DMS 273 treated with DMSO at 0.1 percent for 48 hours (cell line): ENCODE measurements at places on chromosomes 2 and 18.
A peak's percentile ranks its signal among the peaks of the same experiment; 100 is the strongest.

DNA sequence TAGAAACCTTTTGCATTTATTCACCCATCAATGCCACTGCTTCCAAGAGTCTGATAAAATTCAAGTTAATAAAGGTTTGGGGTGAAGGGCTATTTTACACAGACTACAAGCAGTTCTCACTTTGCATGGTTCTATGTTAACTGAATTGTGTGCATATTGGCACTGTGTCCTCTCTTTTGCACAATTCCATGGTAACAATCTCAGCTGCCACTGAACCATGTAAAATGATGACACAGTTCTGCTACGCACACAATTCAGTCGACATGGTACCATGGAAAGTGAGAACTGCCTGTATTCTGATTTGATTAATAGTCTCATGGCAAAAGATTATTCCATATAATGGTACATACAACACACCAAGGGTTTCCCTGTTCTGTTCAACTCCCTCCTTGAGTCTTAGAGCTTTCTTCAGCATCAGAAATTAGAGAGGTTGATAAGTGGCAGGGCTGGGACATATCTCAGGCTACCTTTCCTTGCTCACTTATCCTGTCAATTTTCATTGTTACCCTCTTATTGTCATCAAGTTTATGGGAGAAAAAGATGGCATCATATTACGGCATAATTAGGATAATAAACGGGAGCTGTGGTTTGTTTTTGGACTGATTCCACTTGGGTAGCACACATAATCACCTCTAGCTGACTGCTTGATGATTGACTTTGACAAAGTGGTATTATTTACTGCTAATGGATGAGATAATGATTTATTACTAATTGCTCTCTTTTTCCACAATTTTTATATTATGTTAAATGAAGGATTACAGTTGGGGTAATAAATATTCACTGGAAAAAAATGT lies 139.3 kb upstream of the CREB1 start:
- no peak for DNase-seq

DNA sequence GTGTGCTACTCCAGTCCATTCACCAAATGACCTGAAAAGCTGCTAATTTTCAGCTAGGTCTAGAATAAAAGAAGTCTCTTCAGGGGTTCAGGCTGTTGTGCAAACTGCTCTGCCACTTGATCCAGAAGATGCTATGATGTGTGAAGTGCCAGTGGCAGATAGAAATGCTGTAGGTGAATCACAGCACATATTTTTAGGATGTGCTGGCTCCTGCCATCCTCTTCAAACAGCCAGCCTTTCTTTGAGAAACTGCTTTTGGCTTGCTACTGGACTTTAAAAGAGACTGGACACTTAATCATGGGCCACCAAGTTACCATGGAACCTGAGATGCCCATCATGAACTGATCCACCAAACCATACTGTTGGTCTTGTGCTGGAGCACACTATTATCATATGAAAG lies 322.1 kb downstream of the EN1 start:
- no peak for DNase-seq

GRCh38 chr2:201661366-201661765 lies 18.1 kb upstream of the TMEM237 start:
- no peak for DNase-seq

- no peak for DNase-seq
These were observed 37.0 kb downstream of the TGFA start for GRCh38 chr2:70516596-70516995.

DNA sequence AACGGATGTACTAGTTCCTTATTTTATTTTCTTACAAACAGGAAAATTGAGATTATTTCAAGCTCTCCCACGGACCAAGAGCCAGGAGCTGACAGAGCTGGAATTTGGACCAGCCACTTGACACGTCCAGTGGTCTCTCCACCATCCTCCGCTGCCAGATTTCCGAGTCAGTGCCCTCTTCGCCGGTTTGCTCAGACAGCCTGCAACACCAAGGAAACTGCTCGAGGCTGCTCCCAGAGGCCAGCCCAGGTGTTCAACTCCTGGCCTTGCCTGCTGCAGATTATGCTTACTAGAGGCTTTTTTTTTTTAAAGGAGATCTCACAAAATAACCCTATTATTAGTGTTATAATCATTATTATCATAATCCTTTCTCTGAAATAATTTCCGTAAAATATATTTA lies 779.8 kb downstream of the RNF144A start:
- DNase-seq, result no peak

GRCh38 chr2:100741880-100742276 lies 78.1 kb upstream of the NPAS2 start:
- DNase-seq, result no peak

- DNase-seq, result no peak
These were observed 10.2 kb upstream of the SP9 start for GRCh38 chr2:174324530-174324929.

GRCh38 chr2:25303633-25304236 lies 38.0 kb downstream of the DNMT3A start:
- peak; percentile 71 for DNase-seq

DNA sequence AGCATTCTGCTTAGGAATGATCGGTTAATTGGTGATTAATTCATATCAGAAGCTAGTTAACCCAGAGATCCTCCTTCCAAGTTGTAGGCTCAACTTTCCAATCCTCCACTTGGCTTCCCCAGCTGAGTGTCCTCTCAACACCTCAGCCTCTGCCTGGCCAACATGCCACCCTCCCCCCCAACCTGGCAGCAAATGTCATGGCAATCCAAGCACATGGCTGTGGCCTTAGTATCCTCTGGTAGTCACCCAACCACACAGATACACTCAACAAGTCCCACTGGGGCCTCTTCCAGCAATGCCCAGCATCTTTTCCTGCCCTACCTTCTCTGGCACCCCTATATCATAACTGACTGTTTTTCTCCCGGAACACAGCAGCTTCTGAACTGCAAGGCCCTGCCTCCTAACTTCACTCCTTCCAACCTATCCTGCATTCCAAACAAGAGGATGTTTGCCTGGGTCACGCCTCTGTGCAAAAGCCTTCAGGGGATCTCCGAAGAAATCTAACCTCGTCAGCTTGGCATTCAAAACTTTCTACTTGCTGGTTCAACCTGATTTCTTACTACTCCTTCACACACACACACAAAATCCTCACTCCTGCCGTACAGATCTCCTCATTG lies 195.0 kb downstream of the CYP26B1 start:
- no peak for DNase-seq

GRCh38 chr2:43718530-43719124 lies 42.4 kb upstream of the C1GALT1C1L start:
- no peak for DNase-seq

DNA sequence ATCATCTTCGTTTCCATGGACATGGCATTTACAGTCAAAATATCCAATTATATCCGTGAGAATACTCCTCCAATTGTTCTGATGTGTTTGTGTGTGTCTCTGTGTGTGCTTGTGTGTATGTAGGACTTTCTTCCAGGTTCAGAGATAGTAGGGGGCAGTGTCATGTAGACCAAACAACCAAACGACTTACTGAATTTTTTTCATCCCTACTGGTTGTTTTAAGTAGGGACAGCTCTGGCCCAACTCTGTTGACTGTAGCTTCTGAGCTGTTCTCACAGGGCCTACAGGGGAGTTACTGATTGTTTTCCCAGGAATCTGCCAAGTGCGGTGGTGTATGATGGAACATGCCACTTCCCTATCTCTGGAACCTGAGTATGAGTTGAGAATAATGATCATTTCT lies 69.6 kb downstream of the ETAA1 start:
- DNase-seq, result no peak

DNA sequence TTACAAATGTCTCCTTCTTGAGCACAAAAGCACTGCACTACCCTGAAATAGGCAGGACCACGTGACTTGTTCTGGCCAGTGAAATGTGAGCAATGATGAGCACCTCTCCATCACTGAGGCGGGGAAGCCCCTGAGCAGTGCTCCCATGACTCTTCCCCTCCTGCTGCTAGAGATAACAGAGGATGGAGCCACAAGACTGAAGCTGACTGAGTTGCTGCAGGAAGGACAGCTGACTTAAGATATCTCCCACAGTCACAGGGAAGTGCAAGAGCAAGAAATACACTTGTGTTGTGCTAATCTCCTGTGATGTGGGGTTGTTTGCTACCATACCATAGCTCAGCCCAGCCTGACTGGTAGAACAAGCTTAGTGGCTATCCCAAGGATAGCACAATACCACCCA lies 38.7 kb downstream of the STK39 start:
- no peak for DNase-seq

GRCh38 chr2:176066645-176067588 lies 16.8 kb downstream of the EVX2 start:
- DNase-seq, result no peak

- DNase-seq, result peak; percentile 4
These were observed 146.4 kb downstream of the FTCDNL1 start for GRCh38 chr2:199704358-199705238.

- no peak for DNase-seq
These were observed 30.5 kb upstream of the SNORC start for GRCh38 chr2:232839411-232840079.

DNA sequence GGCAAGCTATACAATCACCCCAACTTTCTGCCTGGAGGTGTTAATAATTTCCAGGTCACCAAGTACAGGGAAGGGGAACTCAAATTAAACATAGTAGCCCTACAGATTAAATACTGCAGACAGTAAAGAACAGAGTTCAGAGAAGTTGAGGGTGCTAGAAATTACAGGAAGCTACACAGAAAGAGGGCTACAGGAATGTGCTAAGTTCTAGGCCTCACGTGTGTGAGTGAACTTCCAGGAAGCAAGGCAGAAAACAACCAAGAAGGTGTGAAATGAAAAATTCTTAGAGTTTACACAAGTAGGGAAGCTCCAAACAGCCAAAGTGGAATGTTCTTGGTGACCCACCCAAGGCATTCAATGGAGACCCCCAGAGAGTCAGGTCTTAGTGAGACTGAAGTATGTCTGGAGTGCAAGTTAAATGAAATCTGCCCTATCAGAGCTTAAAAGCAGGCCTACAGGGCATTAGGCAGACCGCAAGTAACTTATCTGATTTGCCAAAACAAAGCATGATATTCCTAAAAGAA lies 58.1 kb upstream of the RNU4ATAC start:
- no peak for DNase-seq

- DNase-seq, result no peak
These were observed 49.6 kb downstream of the MYO3B start for GRCh38 chr2:170227507-170227947.

GRCh38 chr2:129253461-129253812 lies 726.0 kb upstream of the RAB6C start:
- DNase-seq, result no peak

DNA sequence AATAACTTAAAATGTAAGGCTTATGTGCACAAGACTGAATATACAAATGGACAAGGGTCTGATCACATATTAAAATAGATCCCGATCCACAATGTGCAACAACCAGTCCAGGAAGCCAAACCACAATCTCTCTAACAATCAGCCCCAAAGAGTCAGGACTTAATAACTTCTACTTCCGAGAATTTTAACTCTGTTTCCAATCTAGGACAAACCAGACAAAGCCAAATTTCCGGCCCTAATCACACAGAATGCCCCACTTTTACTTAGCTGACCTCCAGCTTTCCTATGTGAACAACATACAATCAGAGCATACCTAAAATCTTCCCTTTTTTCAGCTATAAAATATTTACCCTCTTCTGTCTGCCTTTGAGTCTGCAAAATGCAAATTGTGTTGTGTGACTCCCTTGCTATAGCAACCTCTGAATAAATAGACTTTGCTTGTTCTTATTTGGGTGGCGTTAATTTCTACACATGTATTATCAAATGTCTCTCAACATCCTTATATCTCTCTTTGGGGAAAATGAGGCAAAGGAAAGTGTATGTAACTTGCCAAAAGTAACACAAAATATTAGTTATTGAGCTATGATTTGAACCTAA lies 381.9 kb upstream of the MC4R start:
- DNase-seq, result no peak

GRCh38 chr2:76008001-76008702 lies 297.4 kb upstream of the GCFC2 start:
- DNase-seq, result no peak

DNA sequence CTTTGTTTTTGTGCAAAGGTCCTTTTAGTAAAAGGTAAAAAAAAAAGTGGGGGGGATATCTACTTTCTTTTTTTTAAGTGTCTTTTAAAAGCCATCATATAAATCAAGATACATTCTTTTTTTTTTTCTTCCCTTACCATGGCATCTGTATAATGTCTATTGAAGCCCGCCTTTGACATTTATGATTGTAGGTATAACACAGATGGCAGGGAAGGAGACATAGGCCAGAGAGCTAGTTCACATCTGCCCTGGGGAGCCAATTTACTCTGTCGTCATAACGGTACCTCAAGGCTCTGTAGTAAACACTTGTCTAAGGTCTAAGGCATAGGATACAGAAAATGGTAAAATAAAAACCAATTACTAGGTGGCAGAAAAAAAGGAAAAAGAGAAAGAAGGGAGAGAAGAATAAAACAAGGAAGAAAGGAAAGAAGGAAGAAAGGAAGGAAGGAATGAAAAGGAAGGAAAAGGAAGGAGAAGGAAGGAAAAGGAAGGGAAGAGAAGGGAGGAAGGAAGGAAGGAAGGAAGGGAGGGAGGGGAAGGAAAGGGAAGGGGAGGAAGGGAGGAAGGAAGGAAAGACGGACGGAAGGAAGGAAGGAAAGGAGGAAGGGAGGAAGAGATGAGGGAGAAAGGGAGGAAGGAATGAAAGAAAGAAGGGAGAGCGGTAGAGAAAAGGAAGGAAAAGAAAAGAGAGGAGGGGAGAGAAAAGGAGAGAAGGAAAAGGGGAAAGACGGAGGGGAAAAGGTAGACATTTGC lies 343.5 kb downstream of the RBM43 start:
- no peak for DNase-seq

DNA sequence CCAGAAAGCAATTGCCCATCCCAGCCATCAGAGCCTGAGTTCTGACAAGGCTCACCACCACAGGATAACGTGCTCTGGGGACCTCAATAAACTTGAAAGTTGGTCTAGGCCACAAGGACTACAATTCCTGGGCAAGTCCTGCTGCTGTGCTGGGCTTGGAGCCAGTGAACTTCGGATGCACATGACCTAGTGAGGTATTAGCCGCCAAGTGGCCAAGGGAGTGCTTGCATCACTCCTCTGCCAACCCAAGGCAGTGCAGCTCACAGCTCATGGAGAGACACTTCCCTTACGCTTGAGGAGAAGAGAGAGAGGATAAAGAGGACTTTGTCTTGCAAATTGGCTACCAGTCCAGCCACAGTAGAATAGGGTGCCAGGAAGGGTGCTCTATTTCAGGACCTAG lies 219.6 kb downstream of the MBD2 start:
- no peak for DNase-seq

- no peak for DNase-seq
These were observed 306.1 kb upstream of the CYRIA start for GRCh38 chr2:16971722-16972234.
